ENCODE measurements at places on chromosomes 11 and 22. TPM values are rescaled to one million over a fixed set of nuclear protein-coding genes. Genes with fewer than 3 reads are reported as not detected.

Gene RIBC2
- total RNA-seq: 0.25 TPM

- peaks cover 28% of the 10 kb centered on the region for H3K4me1 ChIP-seq
- H3K27ac ChIP-seq: no peak overlapping the region
- no peak overlapping the region for H3K4me3 ChIP-seq
Measured at GRCh38 chr22:28435140-28435768, 244.4 kb downstream of the TTC28 start.

Gene VPS11
- 21.0 TPM for total RNA-seq

- H3K4me3 ChIP-seq: no peak overlapping the region
- H3K4me1 ChIP-seq: no peaks in the 10 kb centered on the region
- no peaks in the 10 kb centered on the region for H3K27me3 ChIP-seq
- no peaks in the 10 kb centered on the region for H3K36me3 ChIP-seq
- no peak for DNase-seq
Measured at GRCh38 chr22:49449811-49450446, 377.7 kb downstream of the BRD1 start.

Gene CXCR5
- not detected for total RNA-seq

Gene DGAT2
- 7.6 TPM for total RNA-seq

DNA sequence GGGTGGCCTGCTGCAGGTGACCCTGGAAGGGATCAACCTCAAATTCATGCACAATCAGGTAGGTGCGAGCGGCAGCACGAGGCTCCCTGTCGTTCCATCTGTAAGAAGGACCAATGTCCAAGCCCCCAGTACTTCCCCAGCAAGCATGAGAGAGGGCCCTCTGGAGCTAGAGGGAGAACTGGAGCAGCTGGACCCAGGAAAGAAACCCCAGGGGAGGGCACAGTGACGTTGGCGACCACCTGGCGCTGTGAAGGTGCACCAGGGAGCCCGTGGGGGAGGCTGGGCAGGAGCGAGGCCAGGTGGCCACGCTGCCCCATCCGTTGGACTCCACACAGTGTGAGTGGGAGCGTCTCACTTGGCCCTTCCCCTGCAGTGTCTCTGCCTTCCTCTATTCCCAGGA is 28.0 kb downstream of the MYBPC3 start:
- H3K27ac ChIP-seq: no peak overlapping the region
- no peaks in the 10 kb centered on the region for H3K4me1 ChIP-seq
- H3K27me3 ChIP-seq: no peaks in the 10 kb centered on the region
- no peak overlapping the region for H3K4me3 ChIP-seq
- H3K36me3 ChIP-seq: peaks cover 9% of the 10 kb centered on the region

GRCh38 chr11:79189601-79190000 is 251.2 kb downstream of the TENM4 start:
- no peak for DNase-seq
- no peaks in the 10 kb centered on the region for H3K36me3 ChIP-seq
- no peak overlapping the region for H3K4me3 ChIP-seq
- no peaks in the 10 kb centered on the region for H3K4me1 ChIP-seq

Gene SLC22A8
- not detected for total RNA-seq

DNA sequence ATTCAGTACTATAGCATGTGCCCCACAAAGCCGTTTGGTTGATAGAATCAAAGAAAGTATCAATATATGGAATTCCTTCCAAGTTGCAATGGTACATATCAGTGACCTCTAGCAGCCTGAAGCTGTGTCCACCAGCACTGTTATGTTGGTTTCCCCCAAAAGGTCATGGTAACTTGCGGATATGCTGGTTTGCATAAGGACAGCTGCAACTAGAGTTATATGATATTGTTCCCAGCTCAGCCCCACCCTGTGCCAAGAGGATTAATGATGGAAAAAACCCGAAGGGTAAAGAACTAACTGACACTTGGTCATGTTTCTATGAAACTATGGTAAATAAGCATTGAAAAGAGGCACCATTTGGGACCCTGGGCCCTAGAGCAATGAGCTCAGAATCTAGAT is 93.5 kb downstream of the PDHX start:
- H3K4me1 ChIP-seq: peaks cover 40% of the 10 kb centered on the region
- no peaks in the 10 kb centered on the region for H3K36me3 ChIP-seq
- no peak for DNase-seq
- H3K27ac ChIP-seq: peak overlapping the region; percentile 78

Gene PGA5
- not detected for total RNA-seq

- no peak overlapping the region for H3K27ac ChIP-seq
- no peaks in the 10 kb centered on the region for H3K27me3 ChIP-seq
- no peak for DNase-seq
- peaks cover 19% of the 10 kb centered on the region for H3K36me3 ChIP-seq
- peaks cover 15% of the 10 kb centered on the region for H3K4me1 ChIP-seq
Measured at GRCh38 chr11:13367115-13367514, 89.5 kb downstream of the BMAL1 start.

Gene CARD16
- not detected for total RNA-seq

- H3K27ac ChIP-seq: no peak overlapping the region
- no peak overlapping the region for H3K4me3 ChIP-seq
- DNase-seq: no peak
- H3K27me3 ChIP-seq: no peaks in the 10 kb centered on the region
- H3K36me3 ChIP-seq: no peaks in the 10 kb centered on the region
Measured at GRCh38 chr11:20861322-20861721, 191.9 kb downstream of the NELL1 start.

DNA sequence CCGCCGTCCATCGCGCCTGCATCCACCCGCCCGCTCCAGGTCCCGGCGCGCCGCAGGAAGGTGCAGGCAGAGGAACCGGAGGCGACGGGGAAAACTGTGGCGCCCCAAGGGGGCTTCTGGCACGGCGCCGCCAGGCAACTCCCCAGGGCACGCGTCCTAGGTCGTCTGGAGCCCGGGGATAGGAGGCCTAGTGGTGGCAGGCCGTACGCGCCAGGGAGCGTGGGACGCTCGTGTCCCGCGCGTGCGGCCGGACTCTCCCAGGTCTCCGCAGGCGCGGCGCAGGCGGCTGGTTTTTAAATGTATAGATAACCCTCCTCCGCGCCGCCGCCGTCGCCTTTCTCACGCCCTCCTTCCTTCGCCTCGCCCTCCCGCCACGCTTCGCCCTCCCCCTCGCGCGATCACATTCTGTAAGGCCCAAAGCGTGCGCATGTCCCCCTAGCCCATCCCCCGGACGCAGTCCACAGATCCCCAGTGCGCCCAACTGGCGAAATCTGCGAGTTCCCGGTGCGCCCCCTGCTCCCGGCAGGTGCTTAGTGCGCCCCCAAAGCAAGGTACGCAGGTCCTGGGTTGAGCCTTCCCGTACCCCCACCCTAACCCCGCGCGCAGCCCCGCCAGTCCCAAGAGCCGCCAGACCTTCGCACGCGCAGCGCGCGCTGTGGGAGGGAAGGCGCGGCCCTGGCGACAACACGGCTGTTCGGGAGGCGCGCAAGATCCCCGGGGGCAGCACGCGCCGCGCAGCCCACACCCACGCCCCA is at the start of gene ASCL2:
ASCL2 (minus strand) TSS at position 267 of the 755 bp plus-strand sequence; CDS start at position 11, 256 bp downstream.
- no peak for DNase-seq
- H3K4me3 ChIP-seq: no peak within 1 kb of the TSS
- H3K27ac ChIP-seq: no peak within 1 kb of the TSS
- no peaks in the 10 kb centered on the region for H3K4me1 ChIP-seq

DNA sequence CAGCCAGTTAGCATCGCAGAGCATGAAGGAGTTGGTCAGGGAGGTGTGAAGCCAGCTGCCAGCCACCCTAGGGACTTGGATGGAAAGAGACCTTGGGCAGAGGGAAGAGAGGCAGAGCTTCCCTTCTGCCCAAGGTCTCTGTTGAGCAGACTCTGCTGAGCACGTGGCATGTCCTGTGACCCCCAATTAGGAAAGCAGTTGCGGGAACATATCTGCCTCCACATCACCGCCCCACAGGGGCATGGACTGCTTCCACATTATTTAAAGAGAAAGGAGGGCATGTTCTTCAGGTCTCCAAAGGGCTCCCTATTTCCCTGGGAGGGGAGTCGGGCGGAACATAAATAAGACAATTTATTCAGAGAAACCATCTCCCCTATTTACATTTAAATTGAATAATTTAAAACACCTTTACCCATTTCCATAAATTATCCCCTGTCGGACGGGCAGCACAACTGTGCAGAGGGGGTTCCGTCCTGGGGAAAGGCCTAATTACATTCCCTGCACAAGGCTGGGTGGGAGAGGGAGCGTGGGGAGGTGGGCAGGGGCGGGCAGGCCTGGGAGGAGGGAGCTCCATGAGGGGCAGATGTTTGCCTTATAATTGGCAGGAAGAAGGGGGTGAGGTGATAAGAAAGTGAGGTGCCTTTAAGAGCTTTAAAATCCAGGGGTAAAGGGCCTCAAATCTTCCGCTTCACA is 88.8 kb upstream of the THY1 start:
- H3K27ac ChIP-seq: no peak overlapping the region
- H3K4me1 ChIP-seq: peaks cover 18% of the 10 kb centered on the region
- DNase-seq: no peak
- H3K4me3 ChIP-seq: no peak overlapping the region

Gene CALCA
- total RNA-seq: 1.3 TPM

Gene APBB1
- 46.2 TPM for total RNA-seq

DNA sequence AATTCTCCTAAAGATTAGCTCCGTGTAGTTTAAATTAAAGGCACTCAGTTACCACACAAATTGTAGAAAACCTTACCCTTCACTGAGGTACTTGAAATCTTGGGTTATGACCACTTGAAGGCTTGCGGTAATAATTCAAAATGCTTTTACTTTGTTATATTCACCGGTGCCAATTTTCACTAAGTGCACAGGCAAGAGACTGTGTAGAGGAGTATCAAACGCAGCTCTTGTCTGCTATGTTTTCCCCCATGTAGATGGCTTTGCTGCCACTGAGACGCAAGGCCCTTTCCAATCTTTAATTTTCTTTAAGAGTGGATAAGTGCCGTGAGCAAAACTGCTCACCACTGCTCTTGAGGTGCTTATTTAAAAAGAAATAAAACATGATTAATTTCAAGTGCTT is 155.8 kb downstream of the CADM1 start:
- no peak for DNase-seq
- no peaks in the 10 kb centered on the region for H3K4me1 ChIP-seq
- no peaks in the 10 kb centered on the region for H3K36me3 ChIP-seq
- H3K4me3 ChIP-seq: no peak overlapping the region

Gene POGLUT3
- 21.6 TPM for total RNA-seq
